ENCODE measurements at places on chromosomes 11 and 22.

DNA sequence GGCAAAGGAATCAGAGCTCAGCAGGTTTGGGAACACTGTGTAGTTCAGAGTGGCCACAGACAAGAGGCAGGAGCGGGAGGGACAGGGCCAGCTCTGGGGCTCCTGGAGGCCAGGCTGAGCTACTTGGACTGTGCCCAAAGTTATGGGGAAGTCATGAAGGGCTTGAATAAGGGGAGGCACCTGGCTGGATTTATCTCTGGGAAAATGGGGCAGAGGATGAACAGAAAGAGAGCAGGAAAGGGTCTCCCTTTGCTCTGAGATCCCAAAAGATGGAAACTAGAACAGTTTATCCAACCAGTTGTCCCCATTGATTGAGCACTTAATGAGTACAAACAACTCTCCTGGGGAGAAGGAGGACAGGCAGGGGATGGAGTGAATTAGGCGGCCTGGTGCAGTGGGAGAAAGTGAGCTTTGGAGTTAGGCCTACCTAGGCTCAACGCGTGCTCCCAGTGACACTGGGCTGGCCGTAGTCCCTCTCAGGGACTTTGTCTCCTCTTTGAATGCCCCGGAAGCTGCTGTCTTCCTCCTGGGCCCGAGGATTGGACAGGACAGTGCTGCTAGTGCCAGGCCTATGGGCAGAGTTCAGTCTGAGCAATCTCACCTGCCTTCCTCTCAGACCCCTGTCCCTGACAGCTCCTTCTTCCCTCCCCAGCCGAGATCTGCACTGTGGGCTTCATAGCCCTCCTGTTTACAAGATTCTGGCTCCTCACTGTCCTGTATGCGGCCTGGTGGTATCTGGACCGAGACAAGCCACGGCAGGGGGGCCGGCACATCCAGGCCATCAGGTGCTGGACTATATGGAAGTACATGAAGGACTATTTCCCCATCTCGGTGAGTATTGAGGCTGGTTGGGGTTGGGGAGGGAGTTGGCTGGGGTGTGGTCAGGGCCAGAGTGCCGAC lies 2.0 kb downstream of the MOGAT2 start:
- peaks cover 2% of the 10 kb centered on the region for H3K4me1 ChIP-seq
- no peak for DNase-seq
- H3K27ac ChIP-seq, result no peak overlapping the region
- no peak overlapping the region for H3K4me3 ChIP-seq
- H3K36me3 ChIP-seq, result no peaks in the 10 kb centered on the region

GRCh38 chr11:132960273-132961078 lies 571.8 kb downstream of the OPCML start:
- H3K27me3 ChIP-seq, result no peaks in the 10 kb centered on the region
- no peaks in the 10 kb centered on the region for H3K4me1 ChIP-seq
- peak overlapping the region; percentile 64 for H3K4me3 ChIP-seq
- no peak overlapping the region for H3K27ac ChIP-seq
- H3K36me3 ChIP-seq, result no peaks in the 10 kb centered on the region

DNA sequence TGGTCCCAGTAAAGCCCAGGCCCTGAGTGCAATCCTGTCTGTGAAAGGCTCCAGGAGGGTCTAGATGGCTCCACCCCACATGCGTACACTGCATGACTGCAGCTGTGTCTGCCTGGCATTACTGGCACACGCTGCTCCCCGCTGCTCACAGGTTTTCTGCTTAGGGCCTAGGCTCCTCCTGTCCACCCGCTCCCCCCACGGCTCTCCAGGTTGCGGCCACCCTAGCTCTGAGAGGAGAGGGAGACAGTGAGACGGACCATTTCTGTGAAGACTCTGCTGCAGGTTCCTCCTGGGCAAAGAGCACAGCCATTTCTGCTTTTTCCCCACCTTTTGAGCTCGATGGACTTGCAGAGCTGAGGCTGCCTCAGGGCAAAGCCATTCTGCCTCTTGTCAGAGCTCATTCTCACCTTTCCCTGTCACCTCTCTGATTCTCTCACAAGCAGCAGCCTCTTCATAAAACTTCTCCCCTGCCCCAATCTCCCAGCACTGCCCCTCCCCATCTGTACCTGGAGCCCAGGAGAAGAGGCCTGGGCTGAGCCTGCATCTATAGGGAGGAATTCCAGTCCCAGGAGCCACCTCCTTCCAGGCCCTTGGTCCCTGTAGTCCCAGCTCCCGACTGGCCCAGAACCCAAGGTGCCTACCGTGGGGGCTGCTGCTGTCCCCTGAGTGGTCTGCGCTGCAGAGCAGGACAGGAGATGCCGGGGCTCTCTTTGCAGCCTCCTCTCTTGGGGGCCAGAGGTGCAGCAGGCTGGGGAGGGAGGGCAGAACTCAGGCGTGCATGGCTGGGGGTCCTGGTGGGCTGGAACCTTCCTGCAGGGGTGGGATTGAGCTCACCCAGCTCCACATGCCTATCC lies 433.7 kb upstream of the B3GAT1 start:
- H3K4me3 ChIP-seq, result no peak overlapping the region
- H3K36me3 ChIP-seq, result no peaks in the 10 kb centered on the region
- H3K27me3 ChIP-seq, result no peaks in the 10 kb centered on the region
- H3K4me1 ChIP-seq, result no peaks in the 10 kb centered on the region

GRCh38 chr11:116170526-116171120 lies 602.2 kb downstream of the BUD13 start:
- H3K27ac ChIP-seq, result no peak overlapping the region
- H3K36me3 ChIP-seq, result no peaks in the 10 kb centered on the region
- H3K27me3 ChIP-seq, result peaks cover 22% of the 10 kb centered on the region
- no peak for DNase-seq

DNA sequence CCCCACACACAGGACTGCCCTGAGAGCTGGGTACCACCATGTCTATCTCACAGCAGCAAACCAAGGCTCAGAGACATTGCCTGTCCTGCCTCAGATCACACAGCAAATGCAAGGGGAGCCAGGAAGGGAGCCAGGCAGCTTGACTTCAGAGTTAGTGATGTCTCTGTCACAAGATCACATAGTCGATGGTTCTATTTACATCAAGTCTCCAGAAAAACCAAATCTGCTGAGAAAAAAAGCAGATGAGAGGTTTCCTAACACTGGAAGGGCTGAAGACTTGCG lies 16.1 kb downstream of the SCUBE1 start:
- H3K27me3 ChIP-seq, result peaks cover 43% of the 10 kb centered on the region
- H3K4me1 ChIP-seq, result no peaks in the 10 kb centered on the region
- no peak overlapping the region for H3K27ac ChIP-seq

GRCh38 chr11:127795326-127795725 lies 792.0 kb downstream of the ETS1 start:
- H3K36me3 ChIP-seq, result no peaks in the 10 kb centered on the region
- no peaks in the 10 kb centered on the region for H3K27me3 ChIP-seq
- DNase-seq, result no peak
- no peak overlapping the region for H3K4me3 ChIP-seq

DNA sequence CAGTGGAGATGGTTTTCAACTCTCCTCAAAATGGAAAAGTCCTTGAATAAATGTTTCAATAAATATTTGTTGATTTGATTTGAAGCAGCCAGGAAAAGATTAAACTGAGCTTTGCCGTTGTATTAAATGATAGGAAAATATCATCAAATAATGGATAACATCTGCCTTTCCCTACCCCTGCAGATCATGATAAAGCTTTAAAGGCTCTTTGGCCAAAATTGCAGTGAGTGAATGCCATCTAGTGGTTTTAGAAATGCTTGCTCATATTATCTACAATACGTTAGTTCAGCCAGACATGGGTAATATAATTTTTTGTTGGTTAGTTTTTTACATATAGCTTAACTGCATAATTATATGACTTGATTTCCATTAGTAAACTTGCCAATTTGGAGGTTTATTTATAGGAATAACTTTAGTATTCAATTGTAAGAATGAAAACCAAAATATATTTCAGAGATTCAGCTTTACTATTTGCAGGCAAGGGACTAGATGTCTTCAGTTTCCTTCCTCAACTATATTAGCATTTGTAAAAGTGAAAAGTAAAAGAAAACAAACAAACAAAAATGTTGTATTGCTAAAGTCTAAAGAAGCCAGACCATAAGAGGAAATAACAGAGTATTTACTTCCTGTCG lies 159.2 kb downstream of the MSANTD4 start:
- peaks cover 2% of the 10 kb centered on the region for H3K27me3 ChIP-seq
- no peaks in the 10 kb centered on the region for H3K36me3 ChIP-seq
- H3K4me1 ChIP-seq, result no peaks in the 10 kb centered on the region

DNA sequence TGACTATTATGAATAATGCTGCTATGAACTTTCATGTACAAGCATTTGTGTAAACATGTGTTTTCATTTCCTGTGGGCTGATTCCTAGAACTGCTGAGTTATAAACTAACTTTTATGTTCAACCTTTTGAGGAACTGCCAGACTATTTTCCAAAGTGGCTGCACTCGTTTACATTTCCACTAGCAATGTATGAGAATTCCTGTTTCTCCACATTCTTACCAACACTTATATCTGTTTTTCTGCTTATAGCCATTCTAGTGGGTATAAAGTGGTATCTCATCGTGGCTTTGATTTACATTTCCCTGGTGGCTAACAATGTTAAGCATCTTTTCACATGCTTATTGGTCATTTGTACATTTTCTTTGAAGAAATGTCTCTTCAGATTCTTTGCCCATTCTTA lies 35.2 kb upstream of the SCUBE2 start:
- DNase-seq, result no peak
- peaks cover 7% of the 10 kb centered on the region for H3K36me3 ChIP-seq
- H3K27me3 ChIP-seq, result no peaks in the 10 kb centered on the region
- H3K4me3 ChIP-seq, result no peak overlapping the region

DNA sequence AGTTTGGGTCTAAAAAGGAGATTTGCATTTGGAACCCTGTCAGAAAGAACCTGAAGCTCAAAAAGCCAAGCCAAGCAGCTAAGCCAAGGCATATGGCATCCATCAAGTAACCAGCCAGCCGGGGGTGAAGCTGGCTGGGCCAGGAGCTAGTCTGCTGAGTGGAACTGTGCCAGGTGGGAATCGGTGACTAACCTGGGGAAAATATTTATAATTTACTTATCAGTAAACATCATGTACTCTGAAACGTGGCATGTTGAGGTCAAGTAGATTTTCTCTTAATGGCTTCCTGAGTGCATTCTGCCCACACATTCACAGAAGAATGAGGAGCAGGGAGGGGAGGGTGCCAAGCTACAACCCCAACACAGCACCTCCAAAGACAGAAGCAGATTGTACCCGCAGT lies 70.5 kb upstream of the SESN3 start:
- peaks cover 3% of the 10 kb centered on the region for H3K27me3 ChIP-seq
- no peak for DNase-seq

GRCh38 chr11:44366026-44366425 lies 56.1 kb upstream of the ALX4 start:
- no peak for DNase-seq
- H3K27me3 ChIP-seq, result peaks cover 50% of the 10 kb centered on the region
- no peak overlapping the region for H3K27ac ChIP-seq
- no peaks in the 10 kb centered on the region for H3K36me3 ChIP-seq

DNA sequence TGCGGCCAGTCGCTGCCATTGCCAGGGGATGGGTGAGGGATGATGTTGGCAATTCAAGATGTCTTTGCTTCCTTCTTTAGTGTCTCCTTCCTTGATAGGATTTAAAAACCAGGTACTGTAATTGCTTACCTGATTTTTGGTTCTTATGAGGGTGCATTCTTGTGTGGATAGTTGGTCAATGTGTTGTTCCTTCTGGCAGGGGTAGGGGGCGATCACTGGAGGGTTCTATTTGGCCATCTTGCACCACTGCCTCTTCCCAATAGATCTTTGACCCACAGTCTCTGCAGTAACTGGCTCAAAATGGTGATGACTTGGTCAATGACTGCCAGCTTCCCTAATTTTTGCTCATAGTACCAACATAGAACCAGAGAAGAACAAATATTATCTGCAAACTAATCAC lies 680.1 kb downstream of the DLG2 start:
- H3K27me3 ChIP-seq, result no peaks in the 10 kb centered on the region
- H3K4me3 ChIP-seq, result no peak overlapping the region
- H3K36me3 ChIP-seq, result no peaks in the 10 kb centered on the region
- no peak overlapping the region for H3K27ac ChIP-seq
- DNase-seq, result no peak

- peaks cover 24% of the 10 kb centered on the region for H3K27me3 ChIP-seq
- no peak for DNase-seq
- no peaks in the 10 kb centered on the region for H3K36me3 ChIP-seq
- peaks cover 12% of the 10 kb centered on the region for H3K4me1 ChIP-seq
- no peak overlapping the region for H3K27ac ChIP-seq
Observed at GRCh38 chr11:61589961-61590360, 9.1 kb upstream of the SYT7 start.

DNA sequence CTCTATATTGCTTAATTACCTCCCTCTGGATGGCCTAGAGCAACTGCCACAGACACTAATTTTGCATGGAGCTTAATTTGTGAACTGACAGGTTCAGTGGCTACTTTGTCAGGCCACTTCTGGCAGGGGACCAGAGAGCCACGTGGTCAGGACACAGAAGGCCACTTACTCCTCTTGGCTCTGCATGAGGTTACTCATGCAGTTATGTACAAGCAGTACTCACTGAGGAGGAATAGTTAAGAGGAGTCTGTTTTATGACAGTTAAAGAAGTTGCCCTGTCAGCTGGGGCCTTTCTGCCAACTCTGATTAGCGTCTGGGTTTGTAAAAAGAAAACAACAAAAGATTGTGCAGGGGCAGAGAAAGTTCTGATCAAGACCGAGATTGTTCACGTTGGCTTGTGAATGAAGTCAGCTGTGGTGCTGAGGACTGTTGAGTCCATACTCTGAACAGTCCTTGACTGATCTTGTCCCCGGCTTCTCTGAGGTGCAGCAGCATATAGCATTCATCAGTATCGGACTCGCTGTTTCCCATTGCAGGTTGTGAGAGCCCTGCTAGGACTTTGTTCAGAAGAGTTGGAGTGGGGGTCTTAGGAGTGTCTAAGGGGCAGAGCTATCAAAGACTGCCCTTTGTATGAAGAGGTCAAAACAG lies 41.4 kb downstream of the PPFIBP2 start:
- H3K27ac ChIP-seq, result no peak overlapping the region
- H3K27me3 ChIP-seq, result peaks cover 3% of the 10 kb centered on the region
- H3K36me3 ChIP-seq, result no peaks in the 10 kb centered on the region

DNA sequence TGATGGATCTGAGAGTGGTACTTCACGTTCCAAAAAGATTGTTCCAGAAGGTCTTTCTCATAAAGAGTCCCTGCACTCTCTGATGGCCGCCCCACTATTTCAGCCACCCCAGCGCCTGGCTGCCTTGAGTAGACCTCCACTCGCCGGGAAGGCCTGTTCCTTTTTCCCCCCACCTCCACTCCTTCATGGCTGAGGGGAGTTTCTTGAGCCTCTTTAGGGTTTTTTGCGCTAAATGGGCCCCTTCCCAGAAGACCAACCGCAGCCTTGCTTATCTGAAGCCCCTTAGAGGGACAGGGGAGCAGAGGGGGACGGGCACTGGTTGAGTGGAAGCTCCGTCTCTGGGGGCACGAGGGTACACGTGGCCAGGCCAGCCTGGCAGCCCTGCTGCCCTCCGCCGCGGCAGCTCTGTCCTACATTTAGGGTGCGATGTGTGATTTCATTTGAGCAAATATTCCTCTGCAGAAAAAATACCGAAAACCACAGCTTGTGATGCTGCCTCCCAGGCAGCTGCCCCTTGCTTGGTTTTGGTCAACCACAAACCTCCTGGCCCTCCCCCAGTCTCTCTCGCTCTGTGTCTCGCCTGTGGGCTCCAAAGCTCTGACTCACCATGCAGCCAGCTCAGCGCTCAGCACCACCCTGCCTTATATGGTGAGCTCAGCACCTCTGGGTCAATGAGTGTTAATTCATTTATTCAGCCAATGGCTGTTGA lies 88.7 kb downstream of the TP53I11 start:
- peaks cover 25% of the 10 kb centered on the region for H3K4me1 ChIP-seq
- peak overlapping the region; percentile 79 for H3K27ac ChIP-seq
- DNase-seq, result peak; percentile 98

GRCh38 chr11:43573233-43573632 lies 107.3 kb upstream of the HSD17B12 start:
- no peaks in the 10 kb centered on the region for H3K36me3 ChIP-seq
- no peak overlapping the region for H3K4me3 ChIP-seq
- DNase-seq, result no peak
- H3K4me1 ChIP-seq, result peaks cover 12% of the 10 kb centered on the region
- no peak overlapping the region for H3K27ac ChIP-seq
